ENCODE measurements at places on chromosomes 16 and 17.

DNA sequence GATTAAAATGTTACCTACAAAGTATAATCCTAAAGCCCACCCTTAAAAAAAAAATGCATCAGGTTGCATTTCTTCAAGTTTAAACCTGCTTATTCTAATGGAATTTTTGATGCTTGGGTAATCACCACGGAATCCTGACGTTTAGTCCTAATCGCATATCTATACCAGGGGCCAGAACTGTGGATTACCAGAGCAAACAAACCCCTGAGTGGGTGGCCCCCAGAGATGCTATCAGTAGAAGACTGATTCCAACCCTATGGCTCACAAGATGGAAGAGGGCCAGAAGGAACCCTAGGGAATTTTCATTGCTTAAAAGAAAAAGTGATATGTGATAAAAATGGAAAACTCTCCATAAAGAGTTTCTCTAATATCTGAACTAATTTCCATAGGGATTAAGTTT, 152.2 kb upstream of the NOG start:
- no peak for DNase-seq

DNA sequence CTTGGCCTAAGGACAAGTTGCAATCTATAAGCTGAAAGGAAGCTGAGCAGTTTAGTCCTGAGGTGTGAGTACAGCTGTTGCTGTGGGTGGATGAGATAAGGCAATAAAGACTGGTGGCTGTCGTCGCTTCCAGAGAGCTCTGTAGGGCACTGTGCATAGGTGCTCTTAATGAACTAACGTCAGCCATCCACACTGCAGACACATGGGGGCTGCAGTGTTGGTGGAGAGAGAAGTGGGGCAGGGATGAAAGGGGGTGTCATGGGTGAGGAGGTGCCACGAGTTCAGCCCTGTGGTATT, 139.9 kb upstream of the IRX3 start:
- no peak for DNase-seq

DNA sequence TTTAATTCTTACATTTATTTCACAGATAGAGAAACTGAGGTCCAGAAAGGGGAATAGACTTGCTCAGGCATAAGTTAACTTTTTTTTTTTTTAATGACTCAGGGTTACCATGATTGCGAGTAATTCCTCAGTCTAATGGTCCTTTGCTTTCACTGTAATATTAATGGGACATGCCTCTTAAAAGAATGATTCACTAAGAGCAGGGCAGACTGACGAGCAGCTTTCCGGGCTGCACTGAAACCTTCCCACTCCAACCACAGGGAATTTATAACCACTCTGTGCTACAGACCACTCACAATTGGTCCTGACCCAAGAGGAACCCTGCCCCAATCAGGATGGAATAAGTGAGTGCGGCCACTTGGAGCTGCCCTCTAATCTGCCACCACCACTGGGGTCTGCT, 5.7 kb downstream of the HOXB2 start:
- no peak for DNase-seq

DNA sequence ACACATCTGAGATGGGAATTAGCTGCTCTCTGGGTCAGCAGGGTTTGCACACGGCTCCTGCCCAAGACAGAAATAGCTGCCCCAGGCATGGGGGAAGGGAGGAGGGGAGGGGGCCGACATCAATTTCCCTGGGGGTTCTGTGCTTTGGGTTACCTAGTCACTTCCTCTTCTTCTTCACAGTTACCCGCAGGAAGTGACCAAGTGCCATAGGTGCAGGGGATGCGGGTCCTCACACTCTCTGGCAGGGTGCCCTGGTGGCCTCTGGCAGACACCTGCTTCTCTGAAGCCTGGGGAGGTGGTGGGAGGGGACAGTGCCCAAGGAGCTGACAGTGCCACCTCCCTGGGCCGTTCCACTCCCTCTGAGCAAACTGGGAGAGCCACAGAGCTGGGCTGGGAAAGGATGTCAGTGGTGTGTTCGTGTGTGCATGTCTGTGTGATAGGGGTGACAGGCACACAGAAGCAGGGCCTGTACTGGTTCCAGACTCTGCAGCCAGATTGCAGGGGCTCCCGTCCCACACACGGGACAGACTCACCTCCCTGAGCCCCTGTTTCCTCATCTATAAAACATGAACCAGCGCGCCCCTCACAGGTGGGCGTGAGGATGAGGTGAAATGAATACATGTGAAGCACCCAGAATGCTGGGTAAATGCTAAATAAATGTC, 18.2 kb downstream of the SCN4A start:
- DNase-seq: peak; percentile 72

DNA sequence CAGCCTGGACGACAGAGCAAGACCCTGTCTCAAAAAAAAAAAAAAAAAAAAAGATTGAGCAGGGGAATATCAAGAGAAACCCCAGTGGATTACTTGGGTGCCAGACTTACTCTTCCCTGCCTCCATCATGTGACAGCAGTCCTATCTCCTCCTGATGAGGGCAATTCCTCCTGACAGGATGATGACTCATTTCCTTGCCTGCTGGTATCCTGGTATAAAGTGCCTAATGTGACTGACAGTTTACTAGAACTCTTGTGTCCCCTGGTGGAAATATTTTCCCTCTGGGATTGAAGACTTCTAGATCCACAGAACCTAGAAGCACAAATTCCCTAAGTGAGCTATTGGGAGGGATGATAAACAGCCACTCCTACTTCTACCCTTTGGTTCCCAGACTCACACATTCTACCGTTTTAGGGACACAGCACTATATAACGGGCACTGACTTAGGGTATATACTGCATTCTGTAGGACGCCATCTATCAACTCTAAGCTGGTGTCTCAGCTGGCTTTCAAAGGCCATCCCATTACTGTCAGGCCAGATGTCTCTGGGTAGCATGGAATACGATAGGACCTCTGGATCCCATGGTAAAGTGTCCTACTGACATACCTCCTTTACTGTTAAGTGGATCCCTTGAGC, 114.6 kb upstream of the MED13 start:
- DNase-seq: no peak

DNA sequence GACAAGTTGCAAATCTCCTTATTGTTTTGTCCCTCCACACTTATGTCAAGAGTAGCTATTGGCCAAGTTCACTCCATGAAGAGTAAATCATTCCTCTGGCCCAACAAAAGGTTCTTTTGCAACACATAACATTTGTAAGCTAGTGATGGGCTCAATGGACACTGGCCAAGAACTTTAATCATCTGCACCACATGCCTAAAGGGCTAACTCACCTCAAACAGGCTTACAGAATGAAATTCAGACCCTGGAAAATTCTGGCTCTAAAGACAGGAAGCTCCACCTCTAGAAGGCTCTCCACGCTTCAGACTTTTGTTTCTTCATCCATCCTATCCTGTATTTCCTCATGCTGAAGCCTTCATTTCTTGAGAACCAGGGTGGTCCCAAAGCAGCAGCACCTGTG, 10.9 kb upstream of the ANKFN1 start:
- DNase-seq: no peak

DNA sequence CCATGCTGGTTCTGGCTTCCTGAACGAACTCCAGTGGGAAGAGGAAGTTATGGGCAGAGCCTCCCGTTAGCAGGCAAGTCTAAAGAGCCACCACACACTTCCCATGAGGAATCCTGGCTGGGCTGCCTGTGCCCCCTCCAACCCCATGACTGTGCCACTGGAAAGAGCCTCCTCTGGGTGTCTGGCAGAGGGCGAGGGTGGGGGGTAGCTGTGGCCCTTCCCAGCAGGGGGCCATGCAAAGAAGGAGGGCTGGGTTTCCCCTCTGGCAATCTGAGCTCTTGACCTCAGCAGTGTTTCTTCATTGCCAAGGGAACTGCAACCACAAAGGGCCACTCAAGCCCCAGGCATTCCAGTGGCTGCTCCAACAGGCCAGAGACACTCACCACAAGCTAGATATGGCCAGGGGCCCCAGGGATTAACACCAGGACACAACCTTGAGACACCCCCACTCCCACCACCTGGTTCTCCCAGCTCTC, 1.7 kb upstream of the RRAD start:
- DNase-seq: peak; percentile 33

DNA sequence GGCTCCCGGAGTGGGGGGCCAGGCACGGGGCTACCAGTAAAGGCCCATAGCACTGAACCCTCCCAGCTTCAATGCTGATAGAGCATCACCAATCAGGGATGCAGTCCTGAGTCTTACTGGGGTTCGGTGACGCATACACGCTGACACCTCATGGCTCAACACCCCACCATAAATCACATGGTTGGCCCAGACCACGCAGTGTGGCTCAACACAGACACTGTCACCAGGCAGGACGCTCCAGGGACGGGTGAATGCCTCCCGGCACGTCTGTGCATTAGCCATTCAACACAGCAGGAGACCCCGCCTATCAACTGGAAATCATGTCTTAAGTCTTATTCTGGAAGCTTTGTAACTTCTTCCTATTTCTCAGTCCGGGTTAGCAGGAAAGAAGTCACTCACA, 35.0 kb downstream of the NECAB2 start:
- DNase-seq: no peak

DNA sequence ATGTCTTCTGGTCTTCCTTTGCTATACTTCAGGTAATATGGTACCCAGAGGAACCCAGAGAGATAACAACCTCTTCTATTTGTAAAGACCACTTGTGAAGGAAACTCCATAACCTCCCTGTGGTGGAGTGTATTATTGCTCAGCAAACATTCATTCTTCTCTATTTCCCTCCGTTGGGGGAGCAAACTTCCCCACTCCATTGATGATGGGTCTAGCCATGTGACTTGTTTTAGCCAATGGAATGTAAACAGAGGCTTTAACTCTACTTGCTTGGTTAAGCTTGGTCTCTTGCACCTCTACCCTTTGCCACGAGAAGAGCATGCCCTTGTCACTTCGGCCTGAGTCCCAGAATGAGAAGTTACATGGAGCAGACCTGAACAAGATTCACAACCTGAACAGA, 30.0 kb upstream of the SKAP1 start:
- no peak for DNase-seq

DNA sequence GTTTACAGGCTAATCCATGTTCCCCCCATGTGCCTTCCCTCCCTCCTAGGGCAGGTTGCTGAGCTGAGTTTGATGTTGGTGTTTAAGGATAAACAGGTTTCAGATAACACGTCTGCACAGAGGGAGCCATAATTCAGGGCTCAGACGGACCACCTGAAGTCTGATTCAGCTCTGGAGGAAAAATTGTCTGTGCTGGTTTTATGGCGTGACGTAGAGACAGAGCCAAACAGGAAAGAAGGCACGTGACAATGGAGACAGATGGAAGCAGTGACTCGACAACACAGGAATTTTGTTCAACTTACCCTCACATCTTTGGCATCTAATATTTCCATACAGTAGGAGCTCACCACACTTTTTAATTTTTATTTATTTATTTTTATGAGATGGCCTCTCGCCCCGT, 10.7 kb upstream of the USP10 start:
- no peak for DNase-seq

GRCh38 chr16:67844497-67844896, 2.2 kb upstream of the NUTF2 start:
- no peak for DNase-seq

DNA sequence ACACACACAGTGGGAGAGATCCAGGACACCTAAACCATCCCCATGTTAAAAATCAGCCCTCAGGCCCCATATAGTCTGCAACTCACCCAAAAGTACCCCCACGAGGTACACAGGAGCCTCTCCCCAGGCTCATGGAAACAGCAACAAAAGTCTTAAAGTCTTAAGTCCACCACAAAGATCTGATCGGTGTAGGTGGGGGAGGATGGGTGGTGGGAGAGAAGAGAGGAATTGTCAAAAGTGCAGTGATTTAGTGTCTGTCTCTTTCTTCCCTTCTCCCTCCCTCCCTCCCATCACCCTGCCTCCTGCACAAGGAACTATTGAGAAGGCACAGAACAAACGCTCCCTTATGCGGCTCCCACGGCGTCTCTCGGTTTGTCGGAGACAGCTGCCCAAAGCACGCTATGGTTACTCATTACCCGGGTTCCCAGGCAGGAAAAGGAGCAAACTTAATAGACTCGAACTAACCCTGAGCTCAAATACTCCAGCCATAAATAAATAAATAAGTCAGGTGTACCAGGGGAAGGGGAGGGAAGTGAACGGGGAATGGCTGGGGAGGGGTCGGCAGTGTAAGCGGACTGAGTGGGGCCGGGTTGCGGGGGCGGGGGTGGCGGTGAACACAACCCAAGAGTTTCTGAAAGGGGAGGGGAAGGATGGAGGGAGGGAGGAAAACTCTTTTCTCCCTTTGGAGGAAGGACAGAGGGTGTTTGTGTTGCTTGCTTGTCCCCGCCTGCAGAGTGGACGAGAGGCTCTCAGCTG, 477.4 kb downstream of the SLC39A11 start:
- DNase-seq: no peak

DNA sequence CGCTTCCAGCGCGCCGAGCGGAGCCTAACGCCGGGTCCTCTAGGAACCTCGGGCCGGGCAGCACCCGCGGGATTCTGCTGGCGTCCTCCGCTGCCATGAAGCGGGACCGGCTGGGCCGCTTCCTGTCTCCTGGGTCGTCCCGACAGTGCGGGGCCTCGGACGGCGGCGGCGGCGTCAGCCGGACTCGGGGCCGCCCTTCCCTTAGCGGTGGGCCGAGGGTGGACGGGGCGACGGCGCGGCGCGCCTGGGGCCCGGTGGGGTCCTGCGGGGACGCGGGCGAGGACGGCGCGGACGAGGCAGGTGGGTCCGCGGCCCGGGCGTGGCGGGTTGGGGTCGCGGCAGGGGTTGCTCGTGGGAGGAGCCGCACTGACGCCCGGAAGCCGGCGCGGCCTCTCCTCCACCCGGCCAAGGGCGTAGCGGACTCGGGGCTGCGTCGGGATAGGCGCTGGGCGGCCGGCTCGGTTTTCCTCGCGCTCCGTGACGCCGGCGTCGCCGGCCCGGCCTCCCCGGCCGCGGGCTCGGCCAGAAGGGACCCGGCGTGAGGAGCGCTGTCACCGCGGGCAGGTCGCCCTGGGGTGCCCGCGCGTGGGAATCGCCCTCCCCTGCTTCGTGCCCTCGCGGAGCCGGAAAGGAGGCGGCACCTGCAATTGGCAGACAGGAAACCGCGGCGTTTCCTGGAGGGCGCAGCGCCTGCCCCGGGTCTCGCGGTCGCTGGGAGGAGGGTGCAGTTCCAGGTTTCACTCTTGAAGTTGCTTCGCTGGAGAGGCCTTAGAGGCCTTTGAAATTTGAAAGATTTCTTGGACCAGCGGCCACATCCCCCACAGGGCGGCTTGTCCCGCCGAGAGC, 432 bp downstream of the ZNF276 start:
- DNase-seq: peak; percentile 82

DNA sequence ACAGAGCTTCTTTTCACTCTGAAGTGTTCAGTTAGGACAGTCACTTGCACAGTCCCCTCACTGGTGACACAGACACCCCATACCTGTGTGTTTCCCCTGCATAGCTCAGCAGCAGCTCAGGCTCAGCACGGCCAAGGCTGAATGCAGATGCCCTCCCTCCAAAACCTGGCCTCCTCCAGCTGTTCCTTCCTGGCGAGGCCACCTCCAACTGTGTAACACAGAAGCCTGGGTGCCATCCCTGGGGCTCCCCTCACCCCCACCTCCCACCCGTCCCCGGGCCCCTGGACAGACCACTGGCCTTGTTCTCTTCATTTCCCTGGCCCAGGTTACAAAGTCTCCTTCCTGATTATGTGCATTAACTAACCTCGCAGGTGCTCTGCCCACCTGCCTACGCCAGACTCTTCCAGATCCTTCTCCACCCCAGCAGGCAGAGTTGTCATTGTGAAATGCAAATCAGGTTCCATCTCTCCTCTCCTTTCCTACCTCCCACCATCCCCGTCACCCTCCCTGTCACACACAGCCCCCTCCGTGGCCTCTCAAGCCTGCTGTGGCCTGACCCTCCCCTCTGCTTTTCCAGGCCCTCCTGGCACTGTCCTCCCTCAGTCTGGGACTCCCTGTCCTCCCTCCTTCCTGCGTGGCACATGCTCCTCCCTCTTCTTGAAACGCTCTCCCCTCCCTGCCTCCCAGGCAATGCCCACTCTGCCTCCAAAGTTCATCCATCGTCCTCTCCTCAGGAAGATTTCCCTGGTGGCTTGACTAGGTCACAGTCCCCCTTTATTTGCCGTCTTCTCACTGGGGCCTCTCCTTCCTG, 26.4 kb downstream of the MLYCD start:
- no peak for DNase-seq
